ENCODE measurements at places on chromosomes 5 and 9.

- no peak for DNase-seq
These were observed 347.3 kb upstream of the CDH6 start for GRCh38 chr5:30846171-30846570.

- no peak for DNase-seq
These were observed 7.4 kb downstream of the ADAM19 start for GRCh38 chr5:157568222-157568621.

DNA sequence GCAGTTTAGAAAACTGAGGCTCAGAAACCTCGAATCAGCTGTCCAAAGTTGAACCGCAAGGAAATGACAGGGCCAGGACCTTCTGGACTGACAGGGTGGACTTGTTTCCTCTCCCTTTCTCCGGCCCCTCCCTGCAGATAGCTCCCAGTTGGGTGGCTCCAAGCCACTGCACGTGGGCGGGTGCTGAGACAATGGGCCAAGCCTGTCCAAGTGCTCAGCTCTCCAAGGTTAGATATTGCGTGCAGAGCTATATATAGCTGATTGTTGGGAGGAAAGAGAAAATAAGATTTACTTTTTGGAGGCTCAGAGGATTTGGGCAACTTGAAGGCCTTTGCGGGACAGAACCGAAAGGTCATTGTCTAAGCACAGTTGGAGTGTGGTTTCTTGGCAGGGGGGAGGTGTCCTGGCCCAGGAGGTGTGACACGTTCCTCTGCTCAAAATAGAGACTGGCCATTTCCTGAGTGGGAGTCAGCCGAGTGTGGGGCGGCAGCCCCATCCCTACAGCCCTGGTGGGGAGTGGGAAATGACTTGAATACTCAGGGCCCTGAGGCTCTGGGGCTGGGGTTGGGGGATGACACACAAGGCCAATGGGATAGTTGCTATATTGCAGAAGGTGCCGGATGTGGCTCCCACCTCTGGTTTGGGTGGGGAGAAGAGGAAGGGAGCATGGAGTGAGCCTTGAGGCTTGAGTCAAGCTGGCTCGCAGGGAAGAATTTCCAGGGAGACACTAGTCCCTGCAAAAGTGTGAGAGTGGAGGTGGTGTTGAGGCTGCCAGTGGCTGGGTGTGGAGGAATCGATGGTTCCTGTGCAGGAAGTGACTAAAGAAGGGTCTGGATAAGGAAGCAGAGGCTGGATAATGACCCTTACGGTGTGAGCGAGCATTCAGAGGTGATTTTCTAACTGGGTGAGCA is 44.4 kb upstream of the SMAD5 start:
- peak; percentile 30 for DNase-seq

GRCh38 chr5:179606910-179607159 is 16.6 kb downstream of the HNRNPH1 start:
- no peak for DNase-seq

GRCh38 chr9:129432297-129433154 is 188.4 kb downstream of the C9orf50 start:
- DNase-seq, result no peak

DNA sequence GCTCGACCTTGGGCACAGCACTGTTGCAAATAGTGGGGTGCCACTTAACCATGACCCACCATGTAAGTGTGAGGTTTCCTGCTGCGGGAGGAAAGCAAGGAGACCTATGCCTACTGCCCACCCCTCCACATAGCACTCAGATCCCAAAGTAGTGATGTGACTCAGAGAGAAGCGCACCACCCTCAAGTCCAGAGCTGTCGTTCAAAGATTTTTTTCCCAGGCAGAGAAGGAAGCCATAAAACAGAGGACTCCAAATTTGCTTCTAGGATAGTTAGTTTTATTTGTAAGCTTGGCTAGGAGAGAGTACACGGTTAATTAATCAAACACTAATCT is 19.3 kb downstream of the UGT3A1 start:
- DNase-seq, result no peak

DNA sequence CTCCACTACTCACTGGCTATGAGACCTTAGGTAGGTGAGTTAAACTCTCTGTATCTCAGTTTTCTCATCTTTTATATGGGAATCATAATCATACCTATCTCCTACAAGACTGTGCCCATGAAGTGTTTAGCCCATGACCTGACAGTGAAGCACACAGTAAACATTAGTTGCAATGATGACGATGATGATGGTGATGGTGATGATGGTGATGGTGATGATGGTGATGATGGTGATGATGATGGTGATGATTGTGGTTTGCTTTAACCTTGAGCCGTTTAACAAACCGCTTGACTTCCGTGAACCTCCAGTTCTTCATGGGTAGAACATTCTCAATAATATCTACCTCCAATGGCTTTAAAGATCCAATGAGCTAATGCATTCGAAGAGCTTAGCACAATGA is 220.2 kb upstream of the MVB12B start:
- DNase-seq, result no peak

DNA sequence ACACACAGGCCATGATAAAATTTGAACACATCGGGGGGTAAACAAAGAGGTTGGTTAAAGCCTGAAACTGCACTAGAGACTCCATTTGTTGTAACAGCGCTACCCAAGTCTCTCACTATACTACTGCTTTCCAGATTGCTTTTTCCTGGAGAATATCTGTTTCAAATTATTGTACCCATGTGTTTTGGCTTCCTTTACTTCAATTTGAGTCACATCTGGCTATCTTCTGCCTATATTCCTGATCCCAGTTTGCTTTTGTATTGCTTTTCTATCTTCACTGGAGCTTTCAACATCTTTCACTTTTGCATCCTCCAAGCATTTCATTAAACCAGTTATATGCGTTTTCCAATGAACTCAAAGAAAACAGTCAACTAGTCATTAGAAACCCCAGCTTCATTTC is 404.7 kb downstream of the MLLT3 start:
- no peak for DNase-seq
